ENCODE measurements at places on chromosomes 11 and 22.
A peak's percentile ranks its signal among the peaks of the same experiment; 100 is the strongest.

DNA sequence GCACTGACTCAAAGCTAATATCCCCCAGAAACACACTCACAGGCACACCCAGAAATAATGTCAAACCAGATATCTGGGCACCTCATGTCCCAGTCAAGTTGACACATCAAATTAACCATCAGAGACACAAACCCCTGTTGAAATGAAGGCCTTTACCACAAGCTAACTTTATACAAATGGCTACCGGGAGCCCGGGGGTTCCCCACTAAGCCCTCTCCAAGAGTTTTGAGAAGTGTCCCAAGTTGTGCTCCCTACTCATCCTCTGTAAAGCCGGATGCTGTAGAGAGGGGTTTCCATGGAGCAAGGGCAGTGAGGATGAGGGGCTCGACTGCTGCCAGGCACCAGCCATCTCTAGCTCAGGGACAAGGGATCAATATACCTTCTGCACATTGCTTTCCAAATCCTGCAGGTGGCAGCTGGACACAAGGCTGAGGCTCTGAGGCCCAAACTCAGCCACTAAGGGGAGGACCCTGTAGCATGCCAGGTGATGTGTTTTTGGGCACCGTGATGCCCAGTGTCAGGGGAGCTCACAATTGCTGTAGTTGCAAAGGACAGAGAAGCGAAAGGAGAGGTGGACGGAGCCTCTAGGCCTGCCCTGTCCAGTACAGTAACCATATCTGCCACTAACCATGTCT lies 145.7 kb downstream of the TTC17 start:
- no peak for DNase-seq

DNA sequence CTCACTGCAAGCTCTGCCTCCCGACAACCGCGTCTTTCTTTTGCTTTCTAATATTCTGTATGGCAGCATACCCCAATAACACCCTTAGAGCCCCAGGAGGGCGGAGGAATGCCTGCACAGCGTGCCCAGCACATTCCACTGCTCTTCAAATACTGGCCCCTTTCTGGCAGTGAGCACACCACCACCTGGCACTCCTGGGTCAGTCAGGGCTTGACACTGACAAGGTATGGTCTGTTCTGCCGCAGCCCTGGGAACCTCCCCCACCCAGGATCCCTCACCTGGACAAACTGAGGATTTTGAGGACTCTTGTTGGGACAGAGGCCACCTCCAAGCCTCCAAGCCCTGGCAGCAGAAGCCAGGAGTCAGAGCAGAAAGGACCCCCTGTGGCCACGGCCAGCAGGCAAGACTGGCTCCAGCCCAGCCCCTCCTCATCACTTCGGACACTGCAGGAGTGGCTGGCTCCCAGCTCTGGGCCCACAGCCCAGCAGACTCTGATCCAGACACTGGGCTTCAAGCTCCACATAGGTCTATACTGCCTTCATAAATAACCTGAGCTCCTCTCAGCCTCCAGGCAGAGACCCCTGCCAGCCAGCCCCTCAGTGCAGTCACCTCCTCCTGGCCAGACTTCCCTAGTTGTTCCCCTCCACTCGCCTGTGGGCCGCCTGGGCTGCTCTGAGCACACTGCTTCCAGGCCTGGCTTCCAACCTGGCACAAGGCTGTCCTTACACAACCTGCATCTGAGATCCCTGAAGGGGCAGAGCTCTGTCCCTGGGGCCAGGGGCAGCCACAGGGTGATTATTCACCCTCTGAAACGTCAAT lies 14.5 kb downstream of the CARS1 start:
- DNase-seq: no peak

DNA sequence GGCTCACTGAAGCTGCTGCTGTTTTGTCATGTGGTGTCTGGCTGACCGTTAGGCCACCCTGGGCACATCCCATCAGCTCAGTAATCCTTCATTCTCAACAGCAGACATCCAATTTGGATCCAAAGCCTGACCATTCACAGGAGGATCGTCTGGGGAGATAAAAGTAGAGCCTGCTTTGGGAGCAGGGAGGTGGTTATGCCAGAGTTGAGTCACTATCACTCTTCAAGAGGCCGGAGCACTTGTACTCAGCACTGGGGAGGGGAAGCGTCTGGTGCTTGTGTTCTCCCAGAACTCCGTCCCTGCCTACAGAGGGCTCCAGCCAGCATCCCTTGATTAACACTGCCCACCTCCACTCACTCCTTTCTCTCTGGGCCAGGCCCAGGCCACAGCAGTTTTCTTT lies 382.6 kb downstream of the OPCML start:
- DNase-seq: no peak

GRCh38 chr11:17821648-17822400 lies 87.2 kb downstream of the KCNC1 start:
- DNase-seq: no peak

DNA sequence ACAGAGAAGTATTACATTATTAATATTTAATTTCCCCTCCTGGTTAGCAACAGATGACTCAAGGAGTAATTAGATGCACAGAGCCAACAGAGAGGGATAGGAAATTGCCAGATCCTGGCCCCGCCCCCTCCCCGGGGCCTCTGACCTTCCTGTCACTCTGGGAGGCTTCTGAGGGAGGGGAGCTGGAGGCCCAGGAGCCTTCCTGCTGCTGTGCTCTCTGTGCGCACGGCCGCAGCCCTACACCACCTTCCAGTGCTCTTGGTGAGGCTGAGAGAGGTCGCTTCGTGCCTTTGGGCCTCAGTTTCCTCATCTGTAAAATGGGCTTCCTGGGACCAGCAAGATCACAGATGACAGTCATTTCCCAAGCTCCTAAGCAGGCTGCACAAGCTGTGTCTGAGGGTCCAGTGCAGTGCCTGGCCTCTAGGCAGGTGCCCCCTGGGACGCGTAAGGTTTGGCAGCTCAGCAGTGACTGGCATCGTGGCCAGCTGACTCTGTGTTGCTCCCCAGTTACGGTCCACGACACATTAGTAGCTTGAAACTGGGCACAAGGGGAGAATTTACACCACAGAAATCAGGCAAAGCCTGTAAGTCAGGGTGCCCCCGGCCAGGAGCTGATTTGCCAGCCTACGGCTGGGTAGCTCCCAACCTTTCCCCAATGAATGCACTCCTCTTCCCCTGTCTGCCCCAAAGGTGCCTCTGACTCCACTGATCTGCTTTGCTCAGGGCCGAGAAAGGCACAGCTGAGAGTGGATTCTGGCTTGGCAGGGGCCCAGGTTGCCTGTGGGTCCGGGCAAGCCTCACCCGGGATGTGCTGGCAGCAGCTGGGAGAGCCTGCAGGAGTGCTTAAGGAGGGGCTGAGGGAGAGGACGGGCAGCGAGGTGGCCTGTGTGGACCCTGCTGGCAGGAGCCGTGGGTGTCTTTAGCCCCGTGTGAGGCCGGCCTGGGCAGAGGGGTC lies 2.3 kb downstream of the ADORA2A start:
- DNase-seq: peak; percentile 88

- DNase-seq: no peak
Measured at GRCh38 chr11:88105526-88105925, 69.7 kb downstream of the RAB38 start.

GRCh38 chr11:68067991-68068390 lies 29.2 kb downstream of the TCIRG1 start:
- DNase-seq: no peak

DNA sequence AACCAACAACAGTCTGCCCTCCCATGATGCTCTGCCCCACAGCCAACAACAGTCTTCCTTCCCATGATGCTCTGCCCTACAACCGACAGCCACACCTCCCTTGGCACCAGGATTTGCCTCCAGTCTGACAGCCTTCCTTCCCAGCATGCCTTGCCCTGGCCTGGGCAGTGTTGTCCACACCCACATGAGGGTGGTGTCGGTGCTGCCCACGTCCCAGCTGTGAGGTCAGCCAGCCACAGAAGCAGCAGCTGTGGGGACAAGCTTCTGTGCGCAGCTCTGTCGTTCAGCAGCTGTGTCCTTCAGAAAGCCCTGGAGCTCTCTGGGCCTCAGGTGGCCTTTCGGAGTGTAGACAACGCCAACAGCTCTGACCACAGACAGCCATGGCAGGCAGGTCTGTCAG lies 1378.9 kb downstream of the BRD1 start:
- DNase-seq: no peak

Data from activated CD4-positive, alpha-beta T cell treated with anti-CD3 and anti-CD28 coated beads, Interleukin-2, amount 50 U/mL, for 48 hours (primary cell).